ENCODE measurements at places on chromosomes 12 and 14.

- DNase-seq = no peak
These were observed 91.0 kb upstream of the EEA1 start for GRCh38 chr12:93019975-93020630.

GRCh38 chr14:68784978-68785533, 7.8 kb downstream of the ZFP36L1 start:
- DNase-seq = no peak

GRCh38 chr12:21776175-21776574, 1.7 kb upstream of the KCNJ8 start:
- DNase-seq = no peak

DNA sequence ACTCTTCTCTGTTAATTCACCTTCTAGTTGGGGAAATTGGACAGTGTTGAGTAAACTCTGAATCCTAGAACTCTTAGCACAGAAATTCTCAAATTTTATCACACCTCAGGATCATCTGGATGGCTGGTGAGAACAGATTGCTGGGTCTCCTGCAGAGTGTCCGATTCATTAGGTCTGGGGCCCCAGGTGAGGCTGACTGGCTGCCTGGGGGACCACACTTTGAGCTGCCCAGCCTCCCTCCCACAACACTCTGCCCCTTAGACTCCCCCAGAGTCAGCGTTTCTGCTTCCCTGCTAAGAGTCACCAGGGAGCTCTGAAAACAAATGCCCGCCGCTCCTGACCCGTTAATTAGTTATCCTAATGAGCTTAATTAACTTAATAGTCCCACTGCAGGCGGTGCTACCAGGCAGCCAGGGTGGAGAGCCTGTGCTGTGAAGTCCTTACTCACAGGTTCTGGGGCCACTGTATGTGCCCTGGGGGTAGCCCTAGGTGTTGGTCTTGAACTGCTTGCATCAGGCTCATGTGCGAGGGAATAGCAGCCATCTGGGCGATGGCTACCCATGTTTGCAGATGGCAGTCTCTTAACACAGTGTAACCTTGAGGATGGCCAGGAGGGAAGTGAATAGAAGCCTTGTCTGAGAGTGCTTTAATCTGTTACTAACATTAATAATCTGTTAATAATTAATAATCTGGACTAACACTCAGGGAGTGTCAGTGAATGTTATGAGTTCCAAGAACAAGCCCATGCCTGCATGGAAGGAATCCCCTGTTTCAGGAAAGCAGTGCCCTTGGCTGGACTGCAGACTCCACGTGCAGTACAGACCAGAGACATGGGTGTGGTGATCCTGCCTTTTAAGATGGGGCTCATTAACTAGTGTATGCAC, 35.6 kb downstream of the AACS start:
- DNase-seq = no peak

DNA sequence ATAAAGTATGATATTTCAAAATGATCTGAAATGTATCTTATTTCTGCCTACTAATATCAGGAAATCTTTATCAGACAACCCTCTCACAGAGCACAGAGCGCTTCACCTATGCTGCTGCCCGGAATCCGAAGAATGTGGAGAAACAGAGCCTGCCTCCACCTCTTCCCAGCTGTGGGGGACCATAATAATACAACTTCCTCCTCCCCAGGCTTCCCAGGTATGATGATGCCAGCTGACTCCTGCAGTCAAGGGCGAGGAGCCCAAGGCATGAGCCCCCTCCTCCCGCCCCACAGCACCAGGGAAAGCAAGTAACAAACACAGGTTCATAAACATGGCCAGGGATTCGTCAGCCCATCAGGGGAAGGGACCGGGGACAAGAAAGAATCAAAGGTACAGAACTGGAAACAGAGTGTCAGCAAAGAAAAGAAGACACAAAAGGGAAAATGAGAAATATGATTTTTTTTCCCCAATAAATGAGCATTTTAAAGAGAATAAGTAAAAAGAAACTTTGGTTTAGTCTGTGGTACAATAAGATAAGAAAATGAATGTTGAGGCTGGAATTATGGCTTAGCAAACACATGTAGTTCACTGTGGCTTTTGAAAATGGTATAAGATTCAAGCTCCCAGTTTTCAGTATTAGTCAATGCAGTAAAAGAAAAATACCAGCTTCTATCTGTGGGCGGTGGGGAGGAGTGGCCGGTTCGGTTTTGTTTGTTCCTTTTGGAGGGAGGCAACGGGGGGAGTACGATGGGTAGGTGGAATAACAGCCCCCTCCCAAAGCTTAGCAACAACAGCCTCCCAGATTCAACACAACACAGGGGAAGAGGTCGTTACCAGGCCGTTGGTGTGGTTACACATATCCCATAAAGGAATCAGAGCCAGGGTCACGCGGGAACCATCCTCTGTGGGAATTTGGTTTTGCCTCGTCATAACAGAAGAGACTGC, 68.3 kb downstream of the SETD3 start:
- DNase-seq = no peak

DNA sequence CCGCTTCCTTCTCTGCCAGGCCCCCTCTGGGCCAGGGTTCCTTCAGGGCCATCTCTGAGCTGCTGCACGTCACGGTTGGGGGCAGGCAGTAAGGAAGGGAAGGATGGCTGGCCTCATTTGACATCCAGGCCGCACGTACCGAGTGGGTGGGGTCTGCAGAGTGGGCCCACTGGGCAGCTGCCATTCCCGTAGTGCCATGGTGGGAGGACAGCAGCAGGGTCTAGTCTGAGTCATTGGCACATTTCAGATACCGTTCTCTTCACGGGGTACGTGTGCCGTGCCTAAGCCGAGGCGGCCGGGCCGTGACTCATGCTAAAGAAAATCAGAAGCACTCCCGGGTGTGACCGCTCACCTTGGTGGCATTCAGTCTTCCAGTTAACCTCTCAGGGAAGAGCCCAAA, 43.9 kb downstream of the IL31 start:
- no peak for DNase-seq

GRCh38 chr12:110743571-110744093, 941 bp upstream of the PPP1CC start:
- DNase-seq = no peak

DNA sequence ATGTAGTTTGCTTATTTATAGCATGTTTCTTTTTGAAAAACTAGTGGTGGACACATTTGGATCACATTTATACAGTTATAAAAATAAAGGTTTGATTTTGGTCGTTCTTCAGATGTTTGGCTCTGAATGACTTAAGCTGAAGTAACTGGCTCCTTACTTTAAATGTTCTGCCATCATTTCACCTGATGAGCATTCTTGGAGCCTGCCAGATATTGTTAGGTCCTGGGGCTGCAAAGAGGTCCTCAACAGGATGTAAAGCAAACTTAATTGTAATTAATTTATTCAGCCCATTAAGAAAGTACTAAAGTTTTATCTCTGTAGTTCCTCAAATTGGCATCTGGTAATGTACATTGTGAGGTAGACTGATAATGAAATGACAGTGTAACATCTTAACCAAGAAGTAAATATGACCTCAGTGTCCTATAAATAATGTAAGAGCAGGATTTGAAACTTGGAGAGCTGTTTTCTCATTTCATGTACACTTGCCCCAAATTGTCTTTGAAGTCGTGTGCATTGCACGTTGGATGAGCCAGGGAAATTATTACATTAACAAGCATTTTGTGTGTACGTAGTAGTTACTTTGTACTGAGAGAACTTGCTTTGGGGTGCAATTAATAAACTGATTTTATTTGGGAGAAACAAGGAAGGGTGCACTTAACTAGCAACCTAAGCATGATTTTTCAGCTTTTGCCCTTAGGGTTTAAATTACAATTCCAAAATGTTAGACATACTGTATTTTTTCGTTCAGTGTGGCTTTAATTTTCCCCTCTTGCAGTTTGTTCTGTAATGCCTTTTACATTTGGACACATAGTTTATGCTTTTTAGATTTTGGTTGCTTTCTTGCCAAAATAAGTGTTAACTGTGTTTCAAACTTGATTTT, 7.5 kb downstream of the EIF5 start:
- DNase-seq = no peak

DNA sequence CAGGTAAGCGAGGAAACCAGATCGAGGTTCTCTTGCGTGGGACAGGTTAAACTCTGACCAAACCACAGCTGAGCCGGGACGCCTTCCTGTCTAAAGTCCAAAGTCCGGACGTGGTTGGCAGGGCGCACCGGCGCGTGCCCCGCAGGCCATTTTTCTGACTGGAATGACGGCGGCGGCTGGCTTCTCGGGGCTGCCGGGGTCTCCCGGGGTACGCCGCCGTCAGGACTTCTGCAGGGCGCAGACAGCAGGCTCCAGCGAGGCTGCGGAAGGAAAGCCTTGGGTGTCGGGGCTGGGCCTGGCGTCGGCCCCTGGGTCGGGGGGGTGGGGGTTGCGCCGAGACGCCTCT, 32.8 kb downstream of the MIA2 start:
- no peak for DNase-seq

GRCh38 chr14:52063052-52063462, 5.8 kb downstream of the NID2 start:
- DNase-seq = no peak

- DNase-seq = no peak
These were observed 51.2 kb upstream of the TMPO start for GRCh38 chr12:98464190-98464589.

- no peak for DNase-seq
These were observed 10.2 kb upstream of the MEG3 start for GRCh38 chr14:100815478-100816285.

GRCh38 chr12:105030820-105031807, 45.0 kb downstream of the NOPCHAP1 start:
- DNase-seq = no peak

DNA sequence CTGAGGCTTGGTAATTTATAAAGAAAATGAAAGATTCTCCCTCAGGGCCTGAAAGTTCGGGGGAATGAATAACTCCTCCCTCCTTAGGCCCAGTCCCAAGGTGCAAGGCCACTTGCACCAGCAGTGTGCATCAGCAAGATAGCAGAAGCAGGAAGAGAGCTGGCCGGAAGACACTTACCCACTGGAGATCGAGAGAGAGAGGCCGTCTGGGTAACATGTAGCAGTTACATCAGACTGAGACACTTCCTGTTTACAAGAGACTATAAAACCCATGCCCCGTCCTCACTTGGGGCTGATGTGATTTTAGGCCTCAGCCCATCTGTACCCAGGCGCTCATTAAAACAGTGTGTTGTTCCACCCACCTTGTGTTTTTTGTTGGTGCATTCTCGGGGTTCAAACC, 85.2 kb downstream of the TMTC3 start:
- no peak for DNase-seq

- DNase-seq = peak; percentile 29
These were observed 21.8 kb downstream of the VDR start for GRCh38 chr12:47882781-47883546.

DNA sequence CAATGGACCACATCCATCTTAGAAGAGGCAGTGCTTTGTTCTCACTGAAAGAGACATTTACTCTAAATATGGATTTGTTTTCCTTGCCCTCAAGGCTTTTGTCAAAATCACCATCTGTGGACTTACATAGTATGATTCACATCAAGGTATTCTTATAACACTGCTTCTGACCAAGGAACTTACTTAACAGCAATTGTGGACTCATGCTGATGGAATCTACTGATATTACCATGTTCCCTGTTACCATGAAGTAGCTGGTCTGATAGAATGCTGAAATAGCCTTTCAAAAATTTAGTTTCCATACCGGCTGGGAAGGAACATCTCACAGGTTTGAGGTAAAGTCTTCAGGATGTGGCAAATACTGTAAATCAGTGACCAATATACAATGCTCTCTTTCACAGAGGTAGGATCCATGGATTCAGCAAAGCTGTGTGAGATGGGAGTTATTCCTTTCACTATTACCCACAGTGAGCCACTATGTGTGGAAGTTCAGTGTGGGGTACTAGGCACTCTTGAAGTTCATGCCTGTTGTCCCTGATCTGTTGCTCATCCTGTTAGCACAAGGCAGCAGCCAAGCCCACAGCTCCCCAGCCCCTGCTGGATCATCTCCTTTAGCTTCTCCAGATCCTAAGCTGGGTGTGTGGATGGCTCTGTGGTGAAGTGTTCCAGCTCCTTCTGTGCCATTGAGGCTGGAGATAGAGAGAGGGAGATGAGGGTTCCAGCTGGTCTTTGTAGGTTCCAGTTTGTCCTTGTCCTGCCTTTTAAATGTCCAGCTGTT, 126.4 kb downstream of the ATP23 start:
- no peak for DNase-seq

DNA sequence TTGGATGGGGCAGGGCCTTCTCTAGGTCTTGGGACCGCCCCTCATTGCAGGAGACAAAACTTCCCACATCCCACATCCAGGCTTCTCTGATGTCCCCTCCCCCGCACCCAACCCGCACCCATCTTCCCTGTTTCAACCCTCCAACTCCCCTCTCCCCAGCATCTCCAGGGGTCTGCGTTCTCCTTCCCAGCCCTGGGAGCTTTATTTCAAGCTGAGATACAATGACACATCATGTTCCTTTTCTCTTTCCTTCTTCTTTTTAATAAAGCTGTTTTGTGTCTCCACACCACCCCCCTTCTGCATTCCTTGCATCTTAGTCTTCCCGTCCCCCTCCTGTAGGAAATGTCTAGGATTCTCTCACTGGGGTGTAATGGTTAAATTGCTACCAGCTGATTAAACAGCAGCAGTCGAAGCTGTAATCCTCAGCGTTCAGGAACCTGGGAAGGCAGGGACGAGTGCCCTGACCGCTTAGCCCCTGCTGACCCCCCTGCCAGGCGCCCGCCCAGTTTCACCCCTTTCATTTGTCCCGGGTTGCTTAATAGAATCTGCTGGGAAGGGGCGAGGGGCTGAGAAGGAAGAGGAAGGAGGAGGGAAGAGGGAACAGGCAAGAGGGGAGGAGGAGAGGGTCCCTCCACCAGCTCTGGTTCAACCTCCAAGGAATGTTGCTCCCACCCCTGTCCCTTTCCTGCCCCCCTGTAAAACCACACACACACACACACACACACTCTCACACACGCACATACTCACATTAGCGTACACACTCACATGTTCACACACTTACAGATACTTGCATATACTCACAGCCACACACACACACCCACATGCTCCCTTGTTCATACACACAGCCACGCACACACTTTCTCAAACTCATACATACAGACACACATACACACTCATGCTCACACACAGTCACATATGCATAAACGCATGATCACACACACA, 104.5 kb upstream of the MED13L start:
- DNase-seq = no peak

DNA sequence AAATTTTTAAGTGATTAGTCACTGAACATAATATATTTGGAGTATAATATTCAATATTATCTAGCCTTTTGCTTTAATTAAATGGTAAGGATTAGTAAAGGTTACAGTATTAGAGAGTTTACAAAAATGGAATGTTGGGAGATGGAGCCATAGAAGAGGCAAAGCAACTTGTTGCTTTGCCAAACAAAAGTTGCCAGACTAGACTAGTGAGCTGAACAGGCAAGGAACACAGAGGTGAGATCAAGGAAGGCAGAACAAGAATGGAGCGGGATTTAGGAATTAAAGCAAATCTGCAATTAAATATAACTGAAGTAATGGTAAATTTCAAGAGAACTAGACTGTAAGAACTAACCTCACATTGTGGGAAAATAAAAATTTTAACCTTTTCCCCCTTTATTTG, 5.1 kb downstream of the ARF6 start:
- DNase-seq = no peak

GRCh38 chr12:68259318-68259940, 6.0 kb upstream of the IL22 start:
- no peak for DNase-seq
